ENCODE measurements at places on chromosomes 7 and 10. TPM values are rescaled to one million over a fixed set of nuclear protein-coding genes. Genes with fewer than 3 reads are reported as not detected.

Gene SORBS1
- 0.26 TPM for total RNA-seq

Gene TM9SF3
- 231 TPM for total RNA-seq

Gene PDK4
- total RNA-seq = not detected

Gene FKBP6
- total RNA-seq = not detected

Gene SLC26A5
- not detected for total RNA-seq

Gene DNA2
- total RNA-seq = 4.1 TPM

Gene C10orf67
- total RNA-seq = 0.71 TPM

Gene HMX3
- not detected for total RNA-seq

Gene PGAM1
- total RNA-seq = 556 TPM

Gene SEMA4G
- total RNA-seq = 1.8 TPM
